ENCODE measurements at places on chromosomes 4 and X.

DNA sequence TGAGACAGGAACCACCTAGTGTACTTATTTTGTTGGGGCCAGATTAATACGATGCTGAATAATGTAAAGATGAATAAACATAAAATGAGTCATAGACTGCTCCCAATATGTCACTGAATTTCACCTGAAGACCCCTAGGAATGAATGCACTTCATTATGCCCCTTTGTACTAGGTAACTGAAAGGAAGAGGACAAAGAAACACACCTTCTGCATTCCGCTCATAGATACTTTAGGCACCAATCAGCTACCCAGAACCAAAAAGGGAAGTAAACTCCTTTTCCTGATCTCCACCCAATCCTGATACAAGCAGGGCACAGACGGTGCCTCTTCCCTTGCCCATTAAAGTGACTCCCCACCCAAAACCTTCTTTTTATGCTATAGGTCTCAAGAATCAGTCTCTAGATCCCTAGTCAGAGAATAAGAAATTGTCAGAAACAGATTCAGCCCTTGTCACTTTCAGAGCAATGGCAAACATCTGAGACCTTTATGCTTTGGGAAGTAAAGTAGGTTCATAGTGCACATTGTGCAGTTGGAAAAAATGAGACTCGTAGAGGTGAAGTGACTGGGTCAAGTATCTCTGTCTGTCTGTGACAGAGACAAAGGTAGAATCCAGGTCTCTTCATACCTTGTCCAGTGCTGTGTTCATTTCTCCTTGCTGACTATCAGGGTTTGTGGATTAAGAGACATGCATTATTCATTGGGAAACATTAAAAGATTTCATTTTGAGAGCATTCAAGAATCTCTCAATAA, 2.3 kb downstream of the GPR174 start:
- DNase-seq = no peak

GRCh38 chr4:180900781-180901180, 1342.4 kb upstream of the TENM3 start:
- no peak for DNase-seq

DNA sequence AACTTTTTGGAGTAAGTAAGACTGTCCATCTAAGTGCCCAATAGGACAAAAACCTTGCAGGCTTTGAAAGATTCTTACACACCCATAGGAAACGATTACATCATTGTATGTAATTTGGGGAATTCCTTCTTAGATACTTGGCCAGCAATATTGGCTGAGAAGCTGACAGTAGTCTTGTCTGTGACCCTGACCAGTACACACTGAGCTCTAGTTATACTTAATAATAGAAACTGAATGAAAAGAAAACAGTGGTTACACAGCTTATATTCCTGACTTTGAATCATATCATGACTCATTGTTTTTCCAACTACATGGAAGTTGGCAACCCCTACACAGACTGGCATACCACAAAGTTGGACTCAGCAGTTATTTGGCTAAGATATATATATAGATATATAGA, 7.1 kb upstream of the TLR2 start:
- DNase-seq = no peak

- no peak for DNase-seq
These were observed 7.3 kb downstream of the PLP1 start for GRCh38 chrX:103783971-103784370.

DNA sequence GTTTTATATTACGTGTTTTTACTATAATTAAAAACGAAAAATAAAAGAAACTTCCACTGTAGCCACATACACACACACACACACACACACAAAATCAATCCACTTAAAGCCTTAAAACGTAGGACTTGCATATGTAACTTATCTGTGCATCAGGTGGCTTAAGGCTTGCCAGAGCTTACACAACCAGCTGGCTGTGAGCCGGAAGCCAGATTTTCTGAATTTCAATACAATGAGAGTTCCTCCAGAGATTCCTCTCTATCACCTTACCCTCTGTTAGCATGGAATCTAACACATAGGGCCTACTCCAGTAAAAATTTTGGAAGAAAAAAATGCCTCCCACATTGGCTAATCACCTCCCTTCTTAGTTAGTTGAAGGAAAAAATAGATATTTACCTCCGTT, 27.9 kb upstream of the SLITRK4 start:
- DNase-seq = no peak

- no peak for DNase-seq
These were observed 921.8 kb upstream of the FTHL17 start for GRCh38 chrX:31993637-31994036.

GRCh38 chr4:47907089-47907646, 7.2 kb downstream of the NFXL1 start:
- no peak for DNase-seq

DNA sequence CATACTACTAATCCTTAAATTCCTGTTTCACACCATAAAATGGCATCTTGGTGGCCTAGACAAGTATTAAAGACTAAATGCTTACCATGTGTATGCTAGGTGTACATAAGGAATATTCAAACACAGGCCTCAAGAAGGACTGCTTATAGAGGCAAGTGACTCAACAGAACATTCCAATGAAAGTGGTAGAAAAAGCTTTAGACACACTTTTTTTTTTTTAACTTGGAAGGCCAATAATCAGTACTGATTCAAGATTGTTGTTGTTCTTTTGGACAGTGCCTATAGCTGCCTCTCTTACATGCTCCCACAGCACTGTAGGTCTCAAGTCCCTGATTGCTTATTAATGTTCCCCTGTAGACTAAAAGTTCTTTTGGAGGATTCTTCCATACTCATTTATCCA, 77.6 kb downstream of the FBXL5 start:
- DNase-seq = no peak

GRCh38 chr4:47647544-47647943, 162.5 kb downstream of the ATP10D start:
- no peak for DNase-seq

GRCh38 chrX:150880808-150881165, 17.7 kb downstream of the CD99L2 start:
- no peak for DNase-seq

DNA sequence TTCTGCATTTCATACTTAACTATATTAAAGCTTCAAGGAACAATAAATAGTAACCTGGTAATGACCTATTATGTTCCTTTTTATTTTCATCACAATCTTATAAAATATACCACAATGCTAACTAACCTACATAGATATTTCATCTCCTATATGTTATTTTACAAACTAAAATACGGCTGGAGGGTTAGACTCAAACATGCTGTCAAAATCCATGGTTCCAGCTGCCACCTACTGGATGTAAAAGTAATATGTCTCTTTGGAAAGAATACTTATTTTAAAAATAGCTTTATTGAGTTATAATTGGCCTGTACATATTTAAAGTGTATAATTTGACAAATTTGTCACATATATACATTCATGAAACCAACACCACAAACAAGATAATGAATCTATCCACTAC, 15.0 kb downstream of the RGN start:
- no peak for DNase-seq

DNA sequence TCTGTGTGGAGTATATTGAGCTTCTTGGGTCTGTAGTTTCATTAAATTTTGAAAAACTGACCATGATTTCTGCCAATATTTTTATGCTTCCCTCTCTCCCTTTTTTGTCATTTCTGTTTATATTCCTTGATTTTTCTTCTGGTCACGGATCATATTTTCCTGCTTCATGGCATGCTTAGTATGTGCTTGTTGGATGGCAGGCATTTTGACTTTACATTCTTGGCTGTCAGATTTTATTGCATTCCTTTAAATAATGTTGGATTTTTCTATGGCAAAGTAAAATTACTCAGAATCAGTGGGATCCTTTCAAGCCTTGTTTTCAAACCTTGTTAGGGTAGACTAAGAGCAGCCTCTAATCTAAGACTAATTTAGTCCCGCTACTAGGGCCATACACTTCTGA, 531.8 kb downstream of the IL15 start:
- DNase-seq = no peak

DNA sequence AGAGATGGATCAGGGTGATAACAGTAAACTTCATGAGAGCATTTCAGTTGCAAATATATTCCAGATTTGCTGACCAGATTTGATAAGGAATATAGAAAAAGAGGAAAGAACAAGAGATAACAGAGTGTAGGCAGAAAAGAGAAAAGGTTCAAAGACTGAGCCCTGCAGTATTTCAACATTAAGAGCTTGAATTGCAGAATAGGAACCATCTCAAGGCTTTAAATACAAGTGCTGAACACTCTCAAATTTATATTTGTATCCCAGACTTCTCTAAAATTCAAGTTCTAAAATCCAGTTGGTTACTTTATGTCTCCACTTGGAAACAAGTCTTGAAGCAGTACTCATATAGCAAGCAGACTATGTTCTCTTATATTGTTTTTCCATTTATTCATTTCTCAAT, 9.7 kb upstream of the MYOZ2 start:
- no peak for DNase-seq

- DNase-seq = no peak
These were observed 2.7 kb downstream of the SLC6A8 start for GRCh38 chrX:153690466-153690865.
